Central memory CD4-positive, alpha-beta T cell (primary cell): ENCODE measurements at places on chromosomes 6 and 20.

DNA sequence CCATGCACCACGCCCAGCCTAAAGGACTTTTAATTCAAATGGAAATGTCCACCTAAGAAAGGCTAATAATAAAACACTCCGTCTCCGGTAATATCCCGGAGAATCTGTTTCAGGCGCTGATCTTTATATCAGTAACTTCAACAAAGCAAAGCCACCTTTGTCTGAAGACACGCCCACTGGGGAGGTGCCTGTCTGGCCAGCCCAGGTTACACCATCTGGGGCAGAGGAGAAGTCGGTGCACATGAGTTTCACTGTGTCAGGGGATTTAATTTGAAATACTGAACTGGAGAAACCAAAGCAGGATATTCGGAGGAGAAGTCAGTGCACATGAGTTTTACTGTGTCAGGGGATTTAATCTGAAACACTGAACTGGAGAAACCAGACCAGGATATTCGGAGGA lies 9.4 kb downstream of the SERPINB6 start:
- DNase-seq: no peak

DNA sequence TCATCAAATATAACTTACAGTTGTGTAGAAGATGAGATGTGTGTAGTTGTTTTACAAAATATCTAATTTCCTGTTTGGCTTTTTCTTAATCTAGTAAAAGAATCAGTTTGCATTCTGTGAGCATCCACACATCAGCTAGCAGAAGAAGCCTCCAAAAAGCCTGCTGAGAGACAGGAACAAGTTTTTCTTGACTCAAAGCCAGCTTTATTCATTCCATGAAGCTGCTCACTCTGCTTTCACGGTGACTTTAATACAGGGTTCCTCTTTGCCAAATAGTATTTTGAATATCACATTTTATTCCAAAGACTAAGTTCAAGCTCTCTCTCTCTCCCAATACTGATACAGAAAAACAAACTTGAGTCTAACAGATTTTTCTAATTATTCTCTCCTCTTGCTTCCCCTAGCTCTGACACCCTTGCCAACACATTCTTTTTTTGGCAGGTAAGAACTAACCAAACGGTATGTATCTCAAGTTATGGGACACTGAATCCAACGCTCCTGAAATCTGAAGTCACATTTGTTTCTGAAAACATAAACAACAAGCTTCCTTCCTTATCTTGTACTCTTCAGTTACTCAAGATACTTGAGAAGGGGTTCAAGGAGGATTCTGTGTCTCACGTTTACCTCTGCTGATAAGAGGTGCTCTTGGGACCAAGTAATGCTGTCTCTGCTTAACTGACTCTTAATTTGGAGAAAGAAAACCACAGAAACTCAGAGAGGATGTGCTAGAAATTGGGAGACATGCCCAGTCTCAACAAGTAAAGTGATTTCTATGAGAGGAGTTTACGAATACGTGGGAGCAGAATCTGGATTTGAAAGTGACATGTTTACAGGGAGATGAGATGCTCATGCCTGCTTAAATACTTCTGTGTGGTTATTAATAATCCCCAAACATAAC lies 184.2 kb upstream of the SPTLC3 start:
- no peak for DNase-seq

DNA sequence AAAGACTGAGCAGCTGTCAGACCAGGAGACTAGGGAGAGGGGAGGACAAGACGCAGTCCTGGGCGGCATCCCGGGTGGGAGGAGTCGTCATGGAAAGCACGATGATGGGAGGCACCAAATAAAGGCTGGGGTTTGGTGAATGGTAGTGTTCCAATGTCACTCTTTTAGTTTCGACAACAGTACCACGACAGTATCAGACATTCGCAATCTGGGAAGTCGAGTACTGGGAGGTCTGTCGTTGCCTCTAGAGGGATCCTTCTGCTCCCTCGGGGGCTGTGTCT lies 32.1 kb downstream of the PSMG4 start:
- no peak for DNase-seq

- DNase-seq: no peak
Measured at GRCh38 chr6:97775012-97775411, 492.0 kb upstream of the MMS22L start.

DNA sequence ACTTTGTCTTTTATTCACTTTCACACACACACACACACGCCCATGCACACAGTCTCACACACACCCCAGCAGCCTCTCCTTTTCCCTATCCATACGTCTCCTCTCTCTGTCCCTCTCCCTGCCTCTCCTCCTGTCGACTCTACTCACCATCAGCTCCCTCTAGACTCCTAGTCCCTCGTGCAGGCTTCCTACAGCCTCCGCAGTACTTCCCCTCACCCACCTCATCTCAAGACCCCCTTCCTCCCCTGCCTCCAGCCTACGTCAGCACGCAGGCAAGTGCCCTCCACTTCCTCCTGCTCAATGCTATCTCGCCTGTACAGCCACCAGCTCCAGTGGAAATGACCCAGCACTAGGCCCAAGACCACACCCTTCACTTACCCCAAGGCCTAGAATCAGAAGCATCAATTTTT lies 820 bp upstream of the TREML2 start:
- no peak for DNase-seq
